NCI-H1105 (cell line): ENCODE measurements at places on chromosomes 5 and 9.

GRCh38 chr9:89194421-89195130 is 16.0 kb upstream of the SHC3 start:
- DNase-seq = no peak

- DNase-seq = no peak
These were observed 128.1 kb upstream of the RPS23 start for GRCh38 chr5:82406205-82406773.

DNA sequence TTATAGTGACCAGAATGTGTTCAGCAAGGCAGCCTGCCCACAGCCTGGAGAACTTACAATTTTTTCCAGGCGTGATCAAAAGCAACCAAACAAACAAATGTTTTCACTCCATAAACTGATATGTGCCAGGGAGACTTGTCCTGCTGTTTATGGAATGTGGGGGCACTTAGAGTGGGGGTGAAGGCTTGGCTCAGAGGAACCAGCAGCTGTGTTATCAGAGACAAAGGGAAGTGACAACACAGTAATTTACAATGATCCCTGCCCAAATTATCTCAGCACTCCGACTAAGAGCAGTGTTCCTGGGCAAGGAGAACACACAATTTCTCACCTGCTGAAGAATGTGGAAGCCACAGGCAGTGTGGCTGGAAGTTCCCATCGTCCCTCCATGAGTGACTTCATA is 429.1 kb upstream of the IRX4 start:
- no peak for DNase-seq

- no peak for DNase-seq
These were observed 59.9 kb downstream of the ABLIM3 start for GRCh38 chr5:149201121-149201637.

DNA sequence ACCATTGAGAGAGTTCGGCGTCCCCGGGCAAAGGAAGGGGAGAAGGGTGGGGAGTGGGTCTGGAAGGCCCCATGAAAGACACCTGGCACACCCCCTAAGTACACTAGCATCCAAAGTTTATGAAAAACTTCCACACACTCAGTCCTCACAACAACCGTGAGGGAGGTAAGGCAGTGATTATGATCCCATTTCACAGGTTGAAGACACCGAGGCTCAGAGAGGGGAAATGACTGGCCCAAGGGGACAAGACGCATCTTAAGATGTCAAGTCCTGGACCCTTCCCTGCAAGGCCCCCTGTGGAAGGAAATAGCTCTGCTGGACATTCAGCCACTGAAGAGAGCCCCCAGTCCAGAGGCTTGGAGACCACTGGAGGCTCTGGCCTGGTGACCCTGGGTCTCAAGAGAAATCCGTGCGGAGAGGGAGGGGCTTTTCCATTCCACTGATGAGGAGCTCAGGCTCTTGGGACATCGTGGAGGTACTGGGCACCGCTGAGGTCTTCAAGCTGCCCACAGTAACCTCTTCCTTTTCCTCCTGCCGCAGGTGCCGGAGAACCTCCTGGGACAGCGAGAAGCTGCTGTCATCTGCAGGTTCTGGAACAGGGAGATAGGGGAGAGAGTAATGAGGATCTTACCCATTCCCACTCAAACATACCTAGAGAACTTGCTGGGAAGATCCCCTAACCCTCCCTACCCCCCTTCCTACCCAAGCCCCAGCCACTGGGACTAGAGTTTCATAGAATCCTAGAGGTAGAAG is 5.2 kb downstream of the SMIM33 start:
- no peak for DNase-seq
